ENCODE measurements at places on chromosomes 6 and 20.

GRCh38 chr6:104705916-104706442, 153.7 kb downstream of the HACE1 start:
- no peak for DNase-seq

DNA sequence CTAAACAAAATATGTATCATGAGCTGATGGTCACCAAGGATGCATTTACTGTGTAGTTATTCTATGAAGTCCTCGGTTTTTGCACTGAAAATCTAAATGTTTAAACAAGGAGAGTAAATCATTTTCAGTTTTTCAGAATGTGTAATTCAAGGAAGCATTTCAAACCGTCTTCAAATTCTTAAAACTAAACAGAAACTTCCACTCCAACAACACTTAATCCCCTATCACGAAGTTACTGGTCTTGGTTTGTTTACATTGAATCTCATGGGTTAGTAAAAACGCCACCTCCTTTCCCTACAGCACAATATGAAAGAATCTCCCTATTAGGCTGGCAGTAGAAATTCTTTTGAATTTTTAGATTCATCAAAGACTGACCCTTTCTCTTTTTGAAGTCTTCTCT, 192.9 kb downstream of the AIG1 start:
- no peak for DNase-seq

DNA sequence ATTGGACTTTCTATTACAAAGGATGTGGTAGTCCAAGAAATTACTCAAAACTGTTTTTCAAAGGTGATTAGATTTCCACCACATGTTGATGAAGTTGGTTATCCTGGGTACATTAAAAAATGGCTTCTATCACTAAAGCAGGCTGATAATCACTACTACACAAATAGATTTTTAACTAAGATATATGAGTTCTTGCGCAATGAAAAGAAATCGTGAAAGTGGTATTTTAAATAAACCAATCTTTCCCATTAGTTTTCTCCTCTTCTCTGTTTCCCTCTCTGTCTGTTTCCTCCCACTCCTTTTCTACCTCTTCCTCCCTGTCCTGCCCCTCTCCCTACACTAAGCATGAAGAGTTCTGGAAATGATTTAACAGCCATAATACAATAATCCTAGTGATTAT, 487.9 kb upstream of the CITED2 start:
- DNase-seq = no peak

DNA sequence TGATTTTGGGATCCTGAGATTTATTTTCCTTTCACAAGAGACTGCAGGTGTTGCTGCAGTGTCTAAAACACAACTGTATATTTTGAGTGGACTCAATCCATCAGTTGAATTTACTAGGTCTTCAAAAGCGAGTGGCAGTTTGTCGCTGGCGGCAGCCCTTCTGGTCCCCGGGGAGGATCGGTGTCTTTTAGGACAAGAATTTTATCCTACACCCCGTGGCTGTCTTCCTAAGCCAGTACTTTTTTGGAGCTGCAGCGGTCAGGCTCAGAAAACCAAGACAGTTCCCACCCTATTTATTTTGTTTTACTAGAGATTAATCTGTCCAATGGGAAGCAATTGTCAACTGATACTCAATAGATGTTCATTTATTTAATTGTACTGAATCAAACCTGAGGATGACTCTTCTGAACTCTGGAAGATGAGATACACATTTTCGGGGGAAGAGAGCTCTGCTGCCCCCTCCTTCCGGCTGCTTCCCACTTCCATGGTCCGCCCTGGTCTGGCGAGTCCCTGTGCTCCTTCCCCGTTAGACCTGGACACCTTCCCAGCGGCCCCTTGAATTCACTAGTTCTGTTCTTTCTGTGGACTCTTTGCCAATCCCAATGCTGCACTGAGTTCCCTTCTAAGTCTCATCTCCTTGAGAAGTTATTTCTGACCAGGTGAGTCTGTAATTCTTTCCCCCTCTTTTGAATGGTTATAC, 90.6 kb downstream of the ERMARD start:
- DNase-seq = no peak

DNA sequence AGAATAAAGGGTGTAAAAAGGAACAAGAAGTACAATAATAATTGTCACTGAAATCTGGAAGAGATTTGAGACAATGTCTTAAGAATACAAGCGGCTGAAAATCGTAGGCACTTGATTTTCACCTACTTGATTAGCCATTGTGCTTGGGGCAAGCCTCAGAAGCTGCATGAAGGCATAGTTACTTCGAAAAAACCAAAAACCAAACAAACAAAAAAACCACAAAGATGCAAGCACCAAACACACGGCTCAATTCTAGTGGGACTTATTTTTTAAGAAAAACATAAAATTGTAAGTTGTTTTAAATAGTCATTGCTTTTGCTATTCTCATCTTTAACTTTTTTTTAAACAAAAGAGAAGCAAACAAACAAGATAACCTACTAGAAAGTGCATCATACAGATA, 235.6 kb downstream of the OGFRL1 start:
- no peak for DNase-seq

DNA sequence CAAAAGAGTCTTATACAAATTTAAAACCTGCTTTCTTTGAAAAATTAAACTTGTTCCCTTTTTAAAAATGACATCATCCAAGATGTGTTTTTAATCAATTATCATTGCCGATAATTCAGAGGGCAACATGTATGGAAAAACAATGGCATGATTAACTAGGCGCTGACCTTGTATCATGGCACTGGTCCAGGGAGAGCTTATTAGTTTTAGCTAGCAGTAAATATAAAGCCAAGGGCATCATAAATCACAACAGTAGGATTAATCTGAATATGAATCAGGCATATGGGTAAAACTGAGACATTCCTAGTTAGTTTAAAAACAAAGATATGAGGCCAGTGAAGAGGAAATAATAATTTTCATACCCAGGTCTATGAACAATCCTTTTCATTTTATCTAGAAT, 374.0 kb downstream of the HDGFL1 start:
- DNase-seq = no peak

DNA sequence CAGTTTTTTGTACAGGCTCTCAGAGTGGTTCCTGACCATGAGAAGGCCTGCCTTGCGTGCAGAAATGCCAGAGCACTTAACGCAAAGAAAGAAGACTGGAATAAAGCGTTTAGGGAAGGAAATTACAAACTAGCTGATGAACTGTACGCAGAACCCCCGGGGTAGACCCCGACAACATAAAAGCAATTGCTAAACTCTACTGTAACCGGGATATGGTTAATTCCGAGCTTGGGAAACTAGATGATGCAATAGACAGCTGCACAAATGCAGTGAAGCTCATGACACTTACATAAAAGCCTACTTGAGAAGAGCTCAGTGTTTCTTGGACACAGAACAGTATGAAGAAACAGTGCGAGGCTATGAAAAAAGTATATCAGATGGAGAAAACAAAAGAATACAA, 35.7 kb downstream of the CITED2 start:
- no peak for DNase-seq

DNA sequence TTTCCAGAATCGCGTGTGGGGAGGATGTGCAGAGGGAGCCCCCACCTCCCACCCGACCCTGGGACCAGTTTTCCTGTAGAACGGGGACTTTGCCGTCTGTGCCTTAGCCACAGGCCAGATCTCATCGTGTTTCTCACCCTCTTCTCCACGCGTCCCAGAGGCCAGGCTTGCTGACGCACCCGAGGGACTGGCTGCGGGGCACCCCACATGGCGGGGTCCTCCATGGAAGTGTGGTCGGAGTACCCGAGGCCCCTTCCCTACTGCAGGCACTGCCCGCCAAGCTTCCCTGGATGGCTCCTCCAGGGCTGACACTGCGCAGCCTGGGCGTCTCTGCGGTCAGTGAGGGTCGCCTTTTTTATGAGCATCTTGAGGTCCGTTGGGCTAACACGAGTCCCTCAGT, 346.5 kb downstream of the CDH4 start:
- no peak for DNase-seq

DNA sequence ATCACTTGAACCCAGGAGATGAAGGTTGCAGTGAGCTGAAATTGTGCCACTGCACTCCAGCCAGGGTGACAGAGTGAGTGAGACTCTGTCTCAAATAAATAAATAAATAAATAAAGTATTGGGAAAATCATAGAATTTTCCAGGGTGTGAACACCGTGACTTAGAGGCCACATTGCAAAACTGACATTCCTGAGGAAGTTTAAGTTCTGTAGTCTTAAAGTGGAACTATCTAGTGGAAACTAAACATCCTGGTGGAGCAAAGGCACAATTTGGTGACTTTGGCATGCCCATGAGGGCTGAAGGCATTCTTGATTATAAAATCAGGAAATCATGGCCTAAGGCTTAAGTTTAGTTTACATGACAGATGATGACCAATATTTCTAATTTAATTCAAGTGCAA, 32.7 kb upstream of the MCM3 start:
- DNase-seq = no peak

DNA sequence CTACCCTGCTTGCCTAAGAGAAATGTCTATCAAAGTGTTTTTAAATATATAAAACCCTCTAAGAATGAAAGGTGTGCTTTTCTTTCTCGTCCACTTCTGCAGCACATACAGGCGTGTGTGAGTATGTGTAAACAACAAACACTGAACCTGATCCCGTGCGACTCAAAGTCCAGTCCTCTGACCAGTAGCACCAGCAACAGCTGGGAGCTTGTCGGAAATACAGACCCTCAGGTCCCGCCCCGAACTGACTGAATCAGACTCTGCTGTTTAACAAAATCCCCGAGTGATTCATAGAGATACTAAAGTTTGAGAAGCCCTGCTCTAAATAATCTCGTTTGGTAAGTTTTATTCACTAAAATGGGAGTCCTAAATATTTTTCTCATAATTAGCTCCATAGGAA, 208.0 kb upstream of the KCNQ5 start:
- no peak for DNase-seq

DNA sequence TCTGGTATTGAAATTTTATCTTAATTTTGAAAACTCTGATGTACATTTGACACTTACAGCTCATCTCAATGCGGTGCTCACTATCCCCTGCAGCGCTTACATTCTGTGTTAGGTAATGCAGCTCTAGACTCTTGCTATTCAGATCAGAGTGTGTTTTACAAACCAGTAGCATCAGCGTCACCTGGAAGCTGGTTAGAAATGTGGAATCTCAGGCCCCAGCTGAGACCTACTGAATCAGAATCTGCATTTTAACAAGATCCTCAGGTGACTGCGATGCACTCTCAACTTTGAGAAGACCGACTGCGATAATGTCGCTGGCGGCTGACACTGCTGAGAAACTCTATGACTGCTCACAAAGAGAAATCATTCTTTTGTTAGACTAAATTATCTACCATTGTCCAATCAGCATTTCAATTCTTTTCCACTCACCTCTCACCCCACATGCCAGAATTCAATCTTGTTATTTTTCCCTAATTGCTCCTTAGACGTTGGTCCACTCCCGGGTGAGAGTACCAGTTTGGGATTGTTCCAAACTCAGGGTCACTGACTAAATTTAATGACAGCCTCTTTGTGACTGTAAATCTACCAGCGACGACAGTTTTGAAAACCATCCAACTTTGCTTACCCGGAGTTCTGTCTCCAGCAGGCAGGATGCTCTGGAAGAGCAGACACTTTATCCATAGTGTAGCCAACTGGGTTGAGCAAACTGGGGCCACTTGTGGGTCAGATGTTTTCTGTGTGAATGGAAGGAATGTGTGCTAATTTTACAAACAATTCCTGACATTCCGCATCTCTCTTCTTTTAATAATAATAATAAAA, 140.1 kb upstream of the BTBD3 start:
- no peak for DNase-seq

DNA sequence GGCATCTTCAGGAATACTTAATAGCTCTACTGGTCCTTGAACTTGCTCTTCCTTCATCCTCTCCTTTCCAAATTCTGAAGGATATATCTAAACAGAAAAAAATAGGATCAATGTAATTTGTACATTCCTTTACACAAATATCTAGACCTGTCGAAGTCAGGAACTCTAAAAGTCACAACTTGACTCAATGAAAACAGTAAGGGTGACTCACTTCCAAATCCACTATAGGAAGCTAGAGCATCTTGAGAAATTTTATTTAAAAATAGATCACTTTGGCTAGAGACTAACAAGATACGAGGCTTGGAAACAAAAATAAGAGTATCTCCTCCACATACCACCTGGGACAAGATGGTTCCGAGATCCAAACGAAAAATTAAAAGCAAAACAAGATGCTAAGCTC, 12.2 kb downstream of the ESF1 start:
- no peak for DNase-seq

- DNase-seq = peak; percentile 50
These were observed 39.7 kb downstream of the ANKEF1 start for GRCh38 chr20:10074513-10074912.

DNA sequence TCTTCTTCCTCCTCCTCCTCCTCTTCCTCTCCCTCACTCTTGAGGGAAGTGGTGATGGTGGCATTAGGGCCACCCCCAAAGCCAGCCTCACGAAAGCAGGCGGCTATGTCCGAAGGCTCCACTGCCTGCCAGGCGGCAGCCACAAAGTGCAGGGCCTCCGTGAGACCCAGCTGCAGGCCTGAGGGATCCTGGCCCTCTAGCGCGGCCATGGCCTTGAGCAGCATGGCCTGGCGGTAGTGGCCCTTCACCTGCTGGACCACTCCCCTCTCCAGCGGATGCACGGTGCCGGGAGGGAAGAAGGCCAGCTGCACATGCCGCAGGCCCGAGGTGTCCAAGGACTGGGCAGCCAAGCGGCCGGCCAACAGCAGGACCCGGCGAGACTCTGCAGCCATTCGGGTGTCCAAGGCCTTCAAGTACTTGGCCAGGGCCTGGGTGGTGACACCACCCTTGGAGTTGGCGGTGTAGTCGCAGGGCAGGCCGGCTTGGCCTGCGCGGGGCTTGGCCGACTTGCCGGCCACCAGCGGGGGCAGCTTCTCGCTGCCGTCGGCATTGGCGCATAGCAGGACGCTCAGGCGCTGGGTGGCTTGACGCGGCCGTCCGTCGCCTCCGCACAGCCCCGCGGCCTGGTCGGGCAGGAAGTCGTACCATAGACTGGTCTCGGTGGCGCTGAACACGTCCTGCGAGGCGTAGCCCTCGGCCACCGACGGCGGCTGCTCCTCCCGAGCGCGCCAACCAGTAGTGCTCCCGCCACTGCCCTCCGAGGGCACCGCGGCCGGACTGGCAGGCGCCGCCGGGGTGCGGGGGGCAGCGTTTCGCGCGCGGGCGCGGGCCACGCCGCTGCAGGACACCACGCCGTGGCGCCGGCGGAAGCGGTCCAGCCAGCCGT, 1.1 kb downstream of the CENPB start:
- DNase-seq = no peak

GRCh38 chr6:79734374-79734773, 103.2 kb downstream of the SH3BGRL2 start:
- DNase-seq = no peak

DNA sequence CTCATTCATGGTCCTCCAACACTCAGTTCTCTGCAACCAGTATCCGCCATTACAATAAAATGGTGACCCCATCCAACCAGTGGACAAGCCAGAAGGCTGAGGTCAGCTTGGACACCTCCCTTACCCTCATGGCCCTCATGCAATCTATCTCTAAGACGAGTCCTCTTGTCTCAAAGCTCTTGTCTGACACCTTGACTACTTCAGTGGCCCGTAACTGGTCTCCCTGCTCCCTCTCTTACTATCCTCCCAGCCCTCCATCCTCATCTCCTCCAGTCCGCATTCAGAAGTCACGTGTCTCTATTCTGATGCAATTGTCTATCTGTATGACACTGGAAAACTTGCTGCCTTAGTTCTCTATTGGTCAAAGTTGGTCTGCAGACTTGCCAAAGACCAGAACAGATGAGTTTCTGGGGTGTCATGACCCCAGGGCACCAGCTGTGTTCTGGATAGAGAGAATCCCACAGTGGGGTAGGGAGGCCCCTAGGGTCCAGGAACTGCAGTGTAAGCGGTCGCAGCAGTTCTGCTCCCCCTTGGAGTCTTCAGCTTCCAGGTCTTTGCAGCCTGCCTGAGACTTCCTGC, 59.6 kb upstream of the RNF24 start:
- DNase-seq = peak; percentile 58

- DNase-seq = no peak
These were observed 126.8 kb downstream of the SNX5 start for GRCh38 chr20:17841751-17842215.

- DNase-seq = no peak
These were observed 812 bp downstream of the MYMX start for GRCh38 chr6:44217332-44218143.
